CD8-positive, alpha-beta T cell (primary cell): ENCODE measurements at places on chromosomes 6 and 20.

DNA sequence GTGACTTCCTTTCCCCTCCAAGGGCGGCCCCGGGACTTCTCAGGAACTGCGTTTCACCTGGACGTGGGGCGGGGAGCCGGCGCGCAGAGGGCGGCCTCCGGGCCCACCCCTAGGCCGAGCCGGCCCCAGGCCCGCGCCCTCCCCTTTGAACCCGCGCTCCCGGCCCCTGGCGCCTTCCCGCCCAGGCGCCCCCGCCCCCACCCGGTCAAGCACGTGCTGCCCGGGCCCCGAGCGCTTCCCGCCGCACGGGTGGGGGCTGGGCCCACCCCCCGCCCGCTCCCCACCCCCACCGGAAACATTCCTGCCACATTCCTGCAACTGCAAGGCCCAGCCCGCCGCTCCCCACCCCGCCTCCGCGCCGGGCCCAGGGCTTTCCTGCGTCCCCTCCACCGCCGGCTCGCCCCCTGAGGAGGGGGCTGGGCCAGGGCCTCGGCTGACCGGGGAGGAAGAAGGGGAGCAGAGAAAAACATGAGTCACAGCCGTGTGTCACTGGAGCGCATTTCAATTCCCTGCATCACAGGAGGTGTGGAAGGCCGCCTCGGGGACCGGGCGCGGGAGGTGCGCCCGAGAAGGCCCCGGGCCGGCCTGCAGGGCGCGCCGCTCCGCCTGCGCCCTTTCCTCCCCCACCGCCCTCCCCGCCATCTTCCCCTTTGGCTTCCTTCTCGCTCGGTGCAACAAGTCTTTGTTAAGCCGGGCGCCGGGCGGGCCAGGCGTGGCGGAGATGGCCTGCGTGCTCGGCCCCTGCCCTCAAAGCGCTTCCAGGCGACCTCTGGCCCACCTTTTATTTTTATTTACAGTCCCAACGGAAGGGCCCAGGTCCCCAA is 1.2 kb upstream of the HMGA1 start:
- DNase-seq: peak; percentile 85

DNA sequence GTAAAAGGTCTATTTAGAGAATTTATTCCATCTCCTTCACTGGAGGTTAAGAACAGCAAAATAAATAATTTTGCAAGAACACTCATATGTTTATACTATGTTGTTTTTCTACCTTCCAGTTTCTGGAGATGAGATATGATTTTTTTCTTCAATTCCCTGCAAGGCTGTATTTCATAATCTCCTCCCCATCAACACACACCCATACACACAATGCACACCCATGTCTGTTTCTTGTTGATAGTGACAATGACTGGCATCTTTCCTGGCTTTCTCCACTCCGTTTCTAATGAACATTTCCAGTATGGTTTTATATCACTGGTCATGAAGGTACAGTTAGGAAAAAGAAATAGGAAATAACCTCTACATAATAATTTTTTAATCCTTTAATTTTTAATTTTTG is 202.1 kb downstream of the ARHGAP18 start:
- no peak for DNase-seq

DNA sequence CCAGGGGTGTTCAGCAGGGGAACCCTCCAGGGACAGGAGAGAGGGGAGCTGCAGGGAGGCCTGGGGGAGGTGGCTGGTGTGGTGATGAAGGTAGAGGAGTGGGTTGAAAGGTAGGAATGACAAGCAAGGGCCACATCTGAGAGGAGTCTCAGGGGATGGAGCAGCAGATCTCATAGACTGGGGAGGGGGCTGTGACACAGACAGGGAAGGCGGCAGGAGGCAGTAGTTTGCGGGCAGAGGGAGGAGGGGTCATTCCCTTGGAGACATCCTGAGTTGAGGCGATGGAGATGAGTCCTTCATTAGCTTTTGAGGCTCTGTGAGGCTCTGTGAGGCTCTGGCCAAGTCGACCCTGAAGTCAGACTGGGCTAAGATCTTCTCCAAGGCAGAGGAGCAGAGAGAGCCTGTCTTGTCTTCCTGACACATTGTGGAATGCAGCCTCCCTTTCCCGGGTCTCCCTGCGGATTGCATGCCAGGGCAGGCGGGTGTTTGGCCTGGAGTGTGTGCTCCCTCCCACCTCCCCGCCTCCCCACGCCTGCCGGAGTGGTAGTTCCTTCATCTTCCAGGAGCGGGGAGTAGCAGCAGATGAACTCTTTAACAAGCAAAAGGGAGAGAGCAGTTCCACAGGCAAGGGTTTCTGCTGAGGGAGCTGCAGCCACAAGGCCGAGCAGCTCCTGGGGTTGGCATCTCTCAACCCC is 34.3 kb upstream of the MLN start:
- DNase-seq: no peak

GRCh38 chr6:135228486-135228885 is 47.4 kb downstream of the MYB start:
- no peak for DNase-seq

- no peak for DNase-seq
These were observed 201.0 kb upstream of the STXBP5 start for GRCh38 chr6:147003186-147003585.

- no peak for DNase-seq
These were observed 747.8 kb downstream of the PTPRT start for GRCh38 chr20:42441864-42442331.

GRCh38 chr6:63813566-63814120 is 178.0 kb downstream of the PHF3 start:
- no peak for DNase-seq

DNA sequence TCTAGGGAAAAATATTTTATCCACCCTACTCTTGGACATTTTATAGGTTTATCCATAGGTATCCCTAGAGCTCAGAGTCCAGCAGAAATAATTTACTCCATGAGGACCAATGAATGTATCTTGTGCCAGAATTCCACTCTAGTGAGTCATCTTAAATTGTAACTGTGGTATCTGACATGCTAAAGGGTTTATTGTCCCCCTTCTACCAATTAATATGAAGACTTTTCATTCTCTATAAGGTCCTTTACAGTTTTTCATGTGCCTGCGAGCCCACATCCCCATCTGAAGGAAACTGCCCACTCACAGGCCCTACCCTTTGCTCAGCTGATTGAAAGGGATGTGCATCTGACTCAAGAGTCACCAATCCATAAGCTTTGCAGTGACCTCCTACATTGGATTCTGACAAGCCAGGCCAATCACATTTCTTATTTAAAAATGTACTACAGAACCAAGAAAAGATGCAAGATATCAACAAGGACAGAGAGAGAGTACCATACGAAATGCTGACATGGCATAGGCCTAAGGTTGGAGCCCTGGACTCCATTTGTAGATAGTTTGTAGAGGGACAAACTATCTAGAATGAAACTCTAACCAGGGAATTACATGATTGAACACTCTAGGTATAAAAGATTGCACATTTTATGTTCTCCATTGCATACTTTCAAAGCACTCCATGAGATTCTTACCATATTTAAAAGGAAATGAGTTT is 93.4 kb upstream of the DEFB112 start:
- DNase-seq: no peak

DNA sequence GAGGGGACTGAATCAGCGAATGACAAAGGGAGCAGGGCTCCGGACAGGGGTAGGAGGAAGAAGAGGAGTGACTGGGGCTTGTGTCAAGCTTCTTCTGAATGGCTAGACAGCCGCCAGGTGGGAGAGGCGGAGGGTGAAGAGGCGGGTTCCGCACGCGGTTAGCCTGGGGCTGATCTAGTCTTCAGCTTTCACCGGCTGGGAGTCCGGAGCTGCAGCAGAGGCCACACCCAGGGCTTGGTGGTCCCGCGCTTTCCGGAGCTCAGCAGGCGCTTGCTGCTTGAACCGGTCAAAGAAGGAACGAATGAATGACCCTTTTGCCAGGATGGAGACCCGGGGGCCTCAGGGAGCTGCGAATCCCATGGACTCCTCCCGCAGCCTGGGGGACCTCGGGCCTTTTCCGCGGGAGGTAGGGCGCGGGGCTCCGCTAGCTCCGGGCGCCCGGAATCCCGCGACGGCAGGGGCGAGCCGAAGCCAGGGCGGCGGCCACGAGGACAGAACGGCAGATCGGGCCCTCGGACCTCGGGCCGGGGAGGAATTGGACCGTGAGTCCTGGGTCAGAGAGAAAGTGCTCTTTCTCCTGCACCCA is at the start of gene C6orf141:
Gene C6orf141, plus strand, starts transcription at position 177 of the 586 bp plus-strand sequence. Its CDS starts 125 bp downstream, at position 302.
- DNase-seq: no peak

DNA sequence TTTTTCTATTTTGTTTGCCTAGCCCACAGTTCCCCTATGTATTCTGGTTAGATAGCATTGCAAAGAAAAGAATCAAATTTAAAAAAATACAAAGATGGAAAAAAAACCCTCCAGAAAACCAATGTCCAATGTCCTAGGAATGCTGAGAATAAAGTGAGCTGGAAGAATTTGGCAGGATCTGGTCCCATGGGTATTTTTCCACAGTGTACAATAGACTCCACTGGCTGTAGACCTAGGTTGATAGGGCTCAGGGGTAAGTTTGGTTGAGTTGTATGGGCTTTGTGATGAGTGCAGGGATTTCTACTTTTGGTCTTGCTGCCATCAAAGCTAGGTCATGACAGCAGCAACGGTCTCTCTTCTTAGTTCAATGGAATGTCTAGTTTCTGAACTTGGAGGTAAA is 41.5 kb downstream of the SLC22A2 start:
- DNase-seq: no peak

- DNase-seq: no peak
These were observed 104.1 kb downstream of the ZNF217 start for GRCh38 chr20:53489528-53489927.

DNA sequence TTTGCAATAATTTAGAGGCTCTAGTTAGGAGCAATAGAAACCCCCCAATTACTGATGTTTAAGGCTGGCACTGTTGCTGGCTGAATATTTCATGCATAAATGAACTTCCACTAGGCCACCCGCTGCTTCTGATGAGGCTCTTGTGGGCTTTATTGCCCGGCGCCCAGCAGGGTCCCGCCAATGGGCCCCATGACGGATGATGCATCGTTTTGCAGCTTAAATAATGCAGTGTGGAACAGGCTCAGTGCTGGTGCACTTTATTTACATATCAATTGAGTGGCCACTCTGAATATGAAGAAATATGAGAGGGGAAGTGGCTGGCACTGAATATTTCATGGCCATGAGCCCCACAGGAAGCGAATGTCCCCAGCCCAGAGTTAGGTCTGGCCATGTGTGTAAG is 155.3 kb upstream of the MAFB start:
- no peak for DNase-seq

DNA sequence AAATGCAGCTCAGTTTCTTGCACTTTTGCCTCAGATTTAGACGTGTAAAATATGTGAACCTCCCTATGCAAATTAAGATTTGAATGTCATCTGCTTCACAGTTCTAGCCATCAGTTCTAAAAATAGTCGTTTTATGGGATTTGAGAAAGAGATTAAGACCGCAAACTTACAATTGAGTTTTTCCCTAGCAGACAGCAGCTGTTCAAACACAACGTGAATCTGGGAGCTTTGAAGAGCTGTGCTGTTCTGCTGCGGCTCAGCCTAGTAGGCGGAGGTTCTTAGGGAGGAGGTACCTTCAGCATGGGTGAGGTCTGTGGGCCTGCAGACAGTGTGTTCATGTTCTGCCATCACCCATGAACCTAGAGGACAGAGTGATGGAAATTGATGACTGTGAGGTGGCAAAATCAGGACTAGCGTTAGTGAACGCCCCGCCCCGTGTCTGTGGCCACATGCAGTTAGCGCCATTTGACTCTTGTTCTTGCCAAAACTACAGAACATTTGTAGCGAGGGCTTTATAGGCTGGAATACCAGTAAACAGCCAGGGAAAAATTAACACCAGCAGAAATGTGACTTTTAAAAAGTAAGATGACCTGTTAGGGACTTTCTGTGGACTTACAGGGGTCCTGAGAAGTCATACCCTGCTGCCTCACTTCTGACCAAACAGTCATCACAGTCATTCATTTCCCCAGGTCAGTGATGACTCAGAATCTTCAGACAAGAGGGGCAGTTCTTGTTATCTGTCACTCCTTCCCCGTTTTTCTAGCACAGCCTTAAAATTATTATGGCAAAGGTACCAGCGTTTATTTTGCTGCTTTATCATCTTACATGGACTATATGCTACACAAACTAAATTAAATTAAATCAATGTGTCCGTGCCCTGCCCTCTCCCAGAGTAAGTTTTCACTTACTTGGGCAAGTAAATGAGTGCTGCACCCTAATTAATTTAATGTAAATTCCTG is 84.3 kb upstream of the TMEM181 start:
- DNase-seq: no peak

DNA sequence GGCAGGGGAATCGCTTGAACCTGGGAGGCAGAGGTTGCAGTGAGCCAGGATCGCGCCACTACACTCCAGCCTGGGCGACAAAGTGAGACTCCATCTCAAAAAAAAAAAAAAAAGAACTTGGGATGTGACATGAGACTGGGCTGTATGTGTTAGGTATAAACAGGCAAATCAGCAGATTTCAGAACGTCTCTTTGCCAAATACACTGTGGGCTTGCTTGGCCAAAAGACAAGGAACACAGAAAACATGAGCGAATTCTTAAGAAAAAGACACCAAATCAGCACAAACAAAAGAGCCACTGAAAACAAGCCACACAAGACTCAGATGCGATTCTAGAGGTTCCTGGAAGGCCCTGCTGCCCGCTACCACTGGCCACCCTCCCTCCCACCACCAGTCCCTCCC is 12.5 kb downstream of the ETV7 start:
- DNase-seq: no peak

DNA sequence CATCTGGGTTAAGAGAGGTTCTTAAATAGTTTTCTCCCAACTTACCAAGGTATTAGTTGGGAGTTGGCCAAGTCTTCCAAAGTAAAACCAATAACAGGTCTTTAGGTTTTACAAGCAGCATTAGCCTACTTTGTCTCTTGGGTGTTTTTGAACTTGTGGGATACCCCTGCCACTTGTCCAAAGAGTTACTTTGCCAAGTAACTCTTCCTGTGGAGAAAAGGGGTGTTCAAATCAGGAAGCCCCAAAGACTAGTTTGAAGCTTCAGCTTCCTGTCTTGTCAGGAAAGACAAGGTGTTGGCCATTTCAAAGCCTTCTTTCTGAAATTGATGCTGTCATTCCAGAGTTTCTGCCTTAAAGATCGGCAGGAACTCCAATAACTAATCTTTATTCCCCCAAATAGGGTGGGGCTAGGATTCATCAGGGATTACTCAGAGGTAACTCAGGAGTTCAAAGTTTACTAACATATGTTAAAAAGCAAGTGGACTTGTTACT is 822 bp downstream of the RAB22A start:
- peak; percentile 51 for DNase-seq

GRCh38 chr20:57002066-57002570 is 264.3 kb downstream of the BMP7 start:
- no peak for DNase-seq

- DNase-seq: no peak
These were observed 21.9 kb downstream of the FOXO3 start for GRCh38 chr6:108582618-108583017.

- no peak for DNase-seq
These were observed 54.2 kb downstream of the HFE start for GRCh38 chr6:26141378-26141904.
